Stimulated activated CD4-positive, alpha-beta T cell treated with anti-CD3 and anti-CD28 coated beads, Interleukin-1b, Interleukin-23, amount 100 ng/mL, for 1 hour (primary cell): ENCODE measurements at places on chromosomes 11 and 22.

- no peak for DNase-seq
Observed at GRCh38 chr11:41486424-41486823, 27.0 kb upstream of the LRRC4C start.

DNA sequence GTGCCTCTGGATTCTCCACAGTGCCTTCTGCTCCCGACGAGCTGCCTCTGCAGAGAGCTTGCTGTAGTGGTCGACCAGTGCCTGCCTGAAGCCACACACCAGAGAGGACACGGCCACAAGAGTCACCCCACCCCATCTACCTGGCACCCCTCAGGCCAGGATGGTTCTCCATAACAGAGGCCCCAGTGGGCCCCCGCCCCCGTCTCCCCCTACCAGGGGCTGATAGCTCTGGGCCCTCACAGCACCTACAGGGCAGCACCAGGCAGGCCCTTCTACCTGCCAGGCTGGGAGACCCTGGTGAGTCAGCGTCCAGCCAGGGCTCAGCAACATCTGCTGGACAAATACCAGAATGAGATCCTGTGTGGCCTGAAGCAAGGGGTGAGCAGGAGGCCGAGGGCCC lies 21.7 kb downstream of the SELENOO start:
- no peak for DNase-seq

GRCh38 chr11:93984936-93985335 lies 36.2 kb upstream of the HEPHL1 start:
- DNase-seq, result no peak

GRCh38 chr11:20536784-20537183 lies 62.6 kb upstream of the SLC6A5 start:
- DNase-seq, result no peak

DNA sequence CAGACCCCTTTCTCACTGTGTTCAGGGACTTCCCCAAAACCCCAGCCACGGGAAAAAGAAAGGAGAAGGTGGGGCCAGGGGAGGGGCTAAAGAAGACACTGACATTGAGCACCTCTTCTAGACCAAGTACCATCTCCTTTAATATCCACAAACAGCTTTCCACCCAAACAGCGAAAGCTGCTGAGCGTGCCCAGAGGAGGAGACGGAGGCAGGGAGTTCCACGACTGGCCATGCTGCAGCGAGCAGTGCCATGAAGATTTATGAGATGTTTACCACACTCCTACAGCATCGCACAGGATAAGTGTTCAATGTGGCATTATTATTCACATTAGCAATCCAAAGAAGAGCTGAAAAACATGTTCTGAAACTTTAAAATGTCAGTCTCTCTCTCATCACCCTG lies 127.4 kb downstream of the LARGE1 start:
- no peak for DNase-seq

DNA sequence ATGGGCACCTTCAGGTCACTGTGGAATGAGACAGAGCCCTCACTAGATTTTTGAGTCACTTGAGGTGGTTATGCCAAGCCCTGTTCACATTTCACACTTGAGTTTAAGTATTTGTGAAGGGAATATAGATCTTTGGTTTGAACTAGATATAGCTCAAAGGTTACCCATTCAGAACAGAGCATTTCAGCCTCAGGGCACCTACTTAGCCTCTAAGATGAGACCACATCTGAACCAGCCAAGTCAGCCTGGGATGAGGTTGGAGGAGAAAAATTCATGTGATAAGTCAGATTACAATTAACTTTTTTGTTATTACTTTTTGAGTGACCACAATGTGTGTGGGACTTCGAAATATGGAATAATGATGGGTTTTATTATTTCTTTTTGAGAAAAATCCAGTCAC lies 127.8 kb downstream of the TEAD1 start:
- DNase-seq, result no peak

DNA sequence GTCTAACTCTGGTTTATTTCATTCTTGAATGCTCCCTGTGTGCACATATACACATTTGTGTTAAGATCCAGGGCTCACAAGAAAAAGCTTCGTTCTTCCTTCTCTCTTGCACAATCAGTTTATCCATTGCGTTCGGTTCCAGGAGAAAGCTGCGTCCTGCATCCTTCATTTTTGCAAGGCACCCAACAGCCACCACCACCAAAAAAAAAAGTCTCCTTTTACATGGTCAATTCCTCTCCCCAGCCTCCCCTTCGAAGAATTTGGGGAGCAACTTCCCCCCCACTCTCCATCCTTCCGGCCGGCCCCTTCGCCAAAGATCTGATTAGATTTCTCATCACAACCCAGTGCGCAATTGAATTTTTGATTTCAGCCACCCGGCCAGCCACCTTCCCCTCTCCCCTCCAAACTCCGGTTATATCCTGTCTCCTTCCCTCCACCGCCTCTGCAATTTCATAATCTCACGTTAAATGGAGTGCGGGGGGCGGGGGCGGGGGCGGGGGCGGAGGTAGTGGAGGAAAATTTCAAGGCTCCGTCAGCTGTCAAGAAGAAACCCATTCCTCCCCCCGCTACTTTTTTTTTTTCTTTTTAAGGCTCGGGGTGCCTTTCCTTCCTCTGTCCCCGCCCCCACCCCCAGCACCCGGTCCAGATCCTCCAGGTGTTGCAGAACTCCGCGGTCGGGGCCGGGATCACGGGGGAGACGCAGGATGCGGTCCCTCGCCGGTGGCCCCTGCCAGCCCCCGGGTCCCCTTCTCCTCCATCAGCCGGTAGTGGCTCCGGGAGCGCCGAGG lies 1166.5 kb downstream of the LRRC4C start:
- no peak for DNase-seq

DNA sequence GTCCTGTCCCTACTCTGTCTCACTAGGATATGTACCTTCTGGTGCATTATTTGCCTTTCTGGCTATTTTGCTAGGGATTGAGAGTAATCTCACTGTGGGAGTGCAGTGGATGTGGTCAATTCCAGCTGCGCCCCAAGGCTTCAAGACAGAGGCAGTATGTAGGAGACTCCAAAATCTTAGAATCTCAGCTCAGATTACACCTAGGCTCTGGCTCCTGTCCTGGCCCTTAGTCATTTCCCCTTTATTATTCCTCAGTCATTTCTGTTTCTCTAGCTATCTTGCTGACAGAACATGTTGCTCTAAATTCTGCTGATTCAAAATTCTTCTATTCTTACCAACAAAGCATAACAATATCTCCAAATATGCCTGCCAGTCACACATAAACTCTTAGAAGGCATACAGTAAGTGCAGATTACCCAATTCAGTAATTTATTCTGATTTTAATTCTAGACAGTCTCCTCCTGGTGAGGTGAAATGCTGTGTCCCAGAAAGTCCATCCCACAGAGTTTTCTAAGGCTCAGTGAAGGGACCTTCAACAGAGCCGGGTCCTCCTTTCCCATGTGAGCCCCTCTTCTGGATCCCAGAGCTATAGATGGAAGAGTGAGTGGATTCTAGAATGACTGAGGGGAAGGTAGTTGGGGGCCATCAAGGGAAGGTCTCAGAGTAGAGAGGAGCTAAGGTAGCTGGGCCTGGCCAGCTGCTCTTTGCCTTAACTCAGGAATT lies 24.3 kb upstream of the GLYATL1 start:
- no peak for DNase-seq

- no peak for DNase-seq
Observed at GRCh38 chr11:115396533-115396932, 107.7 kb downstream of the CADM1 start.

GRCh38 chr11:82845356-82846353 lies 54.6 kb downstream of the PRCP start:
- no peak for DNase-seq

DNA sequence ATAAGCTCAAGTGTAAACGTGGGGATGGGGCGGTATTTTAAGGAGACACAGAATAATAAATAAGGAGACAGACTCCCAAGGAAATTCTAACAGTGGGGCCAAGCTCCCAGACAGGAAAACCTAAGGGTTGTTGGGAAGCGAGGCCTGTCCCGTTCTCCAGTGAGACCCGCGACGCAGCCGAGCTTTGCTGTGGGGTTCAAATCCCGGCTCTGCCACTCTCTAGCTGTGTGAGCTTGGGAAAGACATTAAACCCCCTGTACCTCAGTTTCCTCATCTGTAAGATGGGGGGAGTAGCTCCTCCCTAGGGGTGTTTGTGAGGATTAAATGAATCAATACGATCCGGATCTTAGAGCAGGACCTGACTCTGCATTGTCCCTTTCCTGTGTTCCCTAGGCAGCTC lies 106.8 kb downstream of the TRIM29 start:
- no peak for DNase-seq

DNA sequence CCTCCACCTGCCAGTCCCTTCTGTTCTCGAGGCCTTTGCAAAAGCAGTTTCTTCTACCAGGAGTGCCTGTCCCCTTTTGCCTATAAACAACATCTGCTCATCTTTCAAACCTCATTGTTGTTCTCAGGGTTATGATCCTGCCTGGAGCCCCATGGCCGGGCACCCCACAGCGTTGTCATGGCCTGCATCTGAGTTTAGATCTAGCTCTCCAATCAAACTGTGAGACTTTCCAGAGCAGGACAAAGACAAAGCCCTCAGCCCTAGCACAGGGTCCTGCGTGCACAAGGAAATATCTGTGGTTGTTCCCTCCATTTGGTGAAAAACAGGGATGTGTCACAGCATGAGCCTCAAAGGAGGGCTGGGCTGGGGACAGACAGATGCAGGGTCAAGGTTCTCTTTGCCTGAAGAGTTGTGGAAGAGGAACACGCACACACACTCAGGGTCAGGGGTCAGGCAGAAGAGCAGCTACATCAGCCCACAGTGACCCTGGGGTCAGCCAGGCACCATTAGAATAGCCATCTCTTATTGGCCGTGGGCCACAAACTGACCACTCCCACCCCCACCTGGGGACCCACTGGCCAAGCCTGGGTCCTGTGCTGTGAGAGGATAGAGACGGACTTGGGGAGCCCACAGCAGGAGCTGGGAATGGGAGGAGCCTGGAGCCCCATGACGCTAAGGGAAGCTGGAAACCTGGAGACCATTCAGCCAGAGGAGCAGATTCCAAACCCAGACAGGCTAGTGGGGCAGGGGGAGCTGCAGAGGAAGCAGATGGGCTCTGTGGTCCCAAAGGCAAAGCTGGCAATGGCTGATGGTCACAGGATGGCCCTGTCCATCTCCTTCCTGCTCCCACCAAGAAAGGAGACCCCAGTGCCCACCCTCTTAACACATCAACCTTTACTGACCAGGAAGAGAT lies 99.4 kb downstream of the PDE2A start:
- no peak for DNase-seq

DNA sequence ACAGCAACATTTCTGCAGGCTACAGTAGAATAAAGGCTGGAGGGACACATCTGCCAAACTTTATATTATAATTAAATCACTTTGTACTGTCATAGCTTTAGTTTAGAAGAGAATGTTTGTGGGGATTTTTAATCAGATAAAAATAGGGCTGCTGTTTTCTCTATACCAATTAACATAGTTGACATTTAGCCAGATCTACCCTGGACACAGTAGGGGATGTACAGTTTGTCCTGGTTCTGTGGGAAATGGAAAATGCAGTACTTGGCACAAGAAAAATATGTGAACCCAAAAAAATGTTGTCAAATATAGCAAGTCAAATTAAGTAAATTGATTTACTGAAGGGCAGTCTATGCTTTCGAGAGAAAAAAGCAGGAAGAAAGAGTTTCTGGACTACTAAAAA lies 20.8 kb upstream of the PICALM start:
- DNase-seq, result no peak

DNA sequence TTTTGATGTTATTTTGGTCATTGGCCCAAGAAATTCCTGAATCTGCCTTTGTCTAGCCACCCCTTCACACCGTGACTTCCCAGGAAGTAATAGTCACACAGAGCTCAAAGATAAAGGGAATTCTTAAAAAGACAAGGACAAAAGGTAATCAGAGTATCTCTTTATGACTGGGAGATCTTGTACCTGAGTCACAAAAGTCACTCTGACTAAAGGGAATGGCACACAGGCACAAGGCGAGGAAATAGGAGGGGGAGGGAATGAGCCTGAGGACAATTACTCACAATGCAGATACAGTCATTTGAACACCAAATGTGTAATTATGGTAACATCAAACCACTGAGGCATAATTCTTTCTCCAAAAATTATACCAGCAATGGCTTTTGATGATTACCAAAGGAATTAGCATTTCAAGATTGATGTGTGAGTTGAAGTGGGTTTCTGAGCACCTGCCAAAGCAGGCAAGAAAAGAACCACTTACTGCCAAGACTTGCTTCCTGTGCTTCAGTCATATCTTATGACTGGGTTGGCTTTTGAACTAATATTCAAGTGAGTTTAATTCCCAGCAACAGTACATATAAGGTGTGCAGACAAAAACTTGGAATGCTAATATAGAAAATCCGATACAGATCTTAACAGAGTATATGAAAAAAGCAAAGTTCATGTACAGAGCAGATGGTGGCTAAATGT lies 856.4 kb downstream of the LRRC4C start:
- DNase-seq, result no peak

DNA sequence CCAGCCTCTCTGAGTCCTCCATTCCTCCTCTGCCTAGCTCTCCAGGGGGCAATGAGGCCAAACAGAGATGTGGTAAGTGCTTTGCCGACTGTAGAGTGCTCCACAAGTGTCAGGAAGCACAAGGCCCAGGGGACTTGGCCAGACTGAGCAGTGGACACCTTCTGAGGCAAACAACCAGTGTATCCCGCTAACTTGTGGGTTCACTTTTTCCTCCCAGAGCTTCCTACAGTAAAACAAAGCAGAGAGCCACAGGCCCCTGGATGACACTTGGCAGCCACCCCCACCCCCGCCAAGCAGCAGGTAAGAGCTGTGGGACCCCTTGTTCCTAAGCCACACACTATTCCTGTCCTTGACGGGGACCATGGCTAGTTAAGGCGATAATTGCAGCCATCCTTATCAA lies 160.9 kb downstream of the CACNA1I start:
- DNase-seq, result no peak

DNA sequence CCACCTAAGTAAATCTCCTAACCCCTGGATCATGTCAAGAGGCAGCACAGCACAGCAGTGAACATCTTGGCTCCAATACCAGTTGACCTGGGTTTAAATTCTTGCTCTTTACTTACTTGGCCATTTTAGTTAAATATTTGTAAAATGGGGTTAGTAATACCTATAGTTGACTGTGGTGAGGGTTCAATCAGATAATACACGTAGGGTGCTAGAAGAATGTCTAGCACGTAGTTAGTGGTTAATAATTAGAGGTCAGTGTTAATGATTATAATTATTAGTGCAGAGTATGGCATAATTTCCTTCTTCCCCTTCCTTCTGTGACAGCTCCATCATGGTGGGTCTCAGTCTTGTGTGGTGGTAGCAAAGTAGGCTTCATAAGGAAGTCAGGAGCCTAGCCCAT lies 520.8 kb downstream of the INSC start:
- no peak for DNase-seq

DNA sequence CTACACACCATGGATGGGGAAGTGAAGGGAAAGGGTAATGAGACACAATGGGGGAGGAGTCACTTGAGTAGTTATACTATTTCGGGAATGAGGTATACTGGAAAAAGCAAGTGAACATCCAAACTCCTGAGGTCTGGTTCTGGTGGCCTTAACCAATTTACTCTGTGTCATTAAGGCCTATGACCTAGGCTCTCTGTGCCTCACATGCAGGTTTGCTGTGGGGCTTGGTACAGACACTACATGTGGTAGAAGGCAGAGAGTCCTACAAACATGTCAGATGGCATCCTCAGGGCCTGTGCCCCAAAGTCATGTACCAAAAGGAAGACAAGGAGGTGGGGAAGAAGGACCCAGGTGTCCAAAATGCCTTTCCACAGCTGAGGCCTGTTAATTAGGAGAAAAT lies 98.9 kb downstream of the TRIM29 start:
- no peak for DNase-seq
